ENCODE measurements at places on chromosomes 1 and 21. TPM values are rescaled to one million over a fixed set of nuclear protein-coding genes. Genes with fewer than 3 reads are reported as not detected.

ROR1 gene
- 15.8 TPM for total RNA-seq

DNA sequence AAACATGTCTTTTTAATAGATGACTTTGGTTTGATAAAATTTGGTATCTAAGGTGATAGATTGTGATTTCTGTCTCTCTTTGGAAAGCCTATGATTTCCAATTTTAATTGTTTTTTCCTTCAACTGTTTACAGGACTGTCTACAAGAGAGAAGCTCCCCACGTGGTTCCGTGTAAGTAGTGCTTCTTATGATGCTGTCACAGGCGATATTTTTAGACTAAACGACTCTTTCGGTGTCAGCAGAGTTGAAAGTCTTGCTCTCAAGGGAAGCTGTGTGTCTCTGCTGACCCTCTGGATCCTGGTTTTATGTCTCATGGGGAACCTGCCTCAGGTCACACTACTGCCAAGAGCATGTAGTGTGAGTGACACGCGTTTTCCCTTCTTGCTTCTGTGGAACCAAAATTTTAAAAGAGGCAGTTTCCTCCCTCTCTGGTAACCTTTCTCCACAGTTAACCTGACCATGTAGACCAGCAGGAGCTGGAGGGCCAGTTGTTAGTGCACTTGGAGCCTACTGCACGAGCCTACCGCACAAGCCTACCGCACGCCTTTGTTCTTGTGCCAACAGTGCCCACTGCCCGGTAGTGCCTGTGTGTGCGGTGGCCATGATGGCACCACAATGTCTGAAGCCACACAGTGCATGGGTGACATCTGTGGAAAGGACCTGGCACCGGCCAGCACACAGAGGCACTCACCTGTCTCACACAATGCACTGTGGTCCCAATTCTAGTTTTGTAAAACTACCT is 91.9 kb downstream of the PCBP3 start:
- DNase-seq, result no peak

NBPF6 gene
- not detected for total RNA-seq

GRCh38 chr21:35070436-35070835 is 21.3 kb upstream of the RUNX1 start:
- DNase-seq, result no peak

GRCh38 chr1:43870306-43870705 is 63.3 kb upstream of the ARTN start:
- no peak for DNase-seq

DNA sequence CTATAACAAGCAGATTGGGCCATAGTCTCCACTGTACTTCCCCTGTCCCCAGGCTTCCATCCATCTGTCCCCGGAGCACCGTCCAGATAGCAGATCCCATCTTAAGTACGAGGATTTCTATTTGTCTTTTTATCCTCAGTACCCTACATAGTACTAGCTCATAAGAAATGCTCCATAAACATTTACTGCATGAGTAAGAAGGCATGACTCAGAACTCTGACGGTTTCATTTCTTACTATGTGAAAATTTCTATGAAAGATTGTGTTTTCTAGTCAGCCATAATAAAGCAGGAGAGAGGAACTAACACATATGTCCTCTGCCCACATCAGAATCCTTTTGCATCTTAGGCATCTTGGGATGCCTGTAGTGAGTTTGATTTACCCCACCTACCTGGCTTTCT is 49.5 kb downstream of the CHD1L start:
- DNase-seq, result no peak

TPTE gene
- total RNA-seq, result not detected

GNAT2 gene
- not detected for total RNA-seq

- no peak for DNase-seq
Observed at GRCh38 chr1:163161841-163162240, 40.9 kb downstream of the RGS5 start.

DNA sequence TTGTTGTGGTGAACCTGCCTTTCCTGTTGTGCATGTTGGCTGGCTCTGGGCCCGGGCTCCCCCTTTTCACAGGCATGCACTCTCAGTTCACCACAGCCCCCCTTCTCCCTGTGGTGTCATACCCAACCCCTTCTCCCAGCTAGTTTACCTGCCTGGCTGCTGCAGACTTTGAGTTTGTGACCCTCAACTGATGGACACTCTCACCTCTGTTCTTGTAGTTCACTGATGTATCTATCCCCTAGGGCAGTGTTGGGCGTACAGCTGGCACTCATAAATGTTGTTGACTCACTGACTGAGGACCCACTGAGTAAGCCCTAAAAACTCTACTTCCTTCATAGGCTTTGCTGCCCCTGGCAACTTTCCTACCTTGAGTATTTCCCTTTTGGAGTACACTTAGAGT is 54.9 kb downstream of the WDR64 start:
- DNase-seq, result no peak

OXCT2 gene
- total RNA-seq, result 0.47 TPM

GRCh38 chr1:247865416-247865815 is 8.4 kb downstream of the TRIM58 start:
- DNase-seq, result no peak

GRCh38 chr1:78377356-78377928 is 113.3 kb upstream of the PTGFR start:
- DNase-seq, result no peak

FAM43B gene
- 0.38 TPM for total RNA-seq

KIRREL1 gene
- total RNA-seq, result 26.9 TPM

DNA sequence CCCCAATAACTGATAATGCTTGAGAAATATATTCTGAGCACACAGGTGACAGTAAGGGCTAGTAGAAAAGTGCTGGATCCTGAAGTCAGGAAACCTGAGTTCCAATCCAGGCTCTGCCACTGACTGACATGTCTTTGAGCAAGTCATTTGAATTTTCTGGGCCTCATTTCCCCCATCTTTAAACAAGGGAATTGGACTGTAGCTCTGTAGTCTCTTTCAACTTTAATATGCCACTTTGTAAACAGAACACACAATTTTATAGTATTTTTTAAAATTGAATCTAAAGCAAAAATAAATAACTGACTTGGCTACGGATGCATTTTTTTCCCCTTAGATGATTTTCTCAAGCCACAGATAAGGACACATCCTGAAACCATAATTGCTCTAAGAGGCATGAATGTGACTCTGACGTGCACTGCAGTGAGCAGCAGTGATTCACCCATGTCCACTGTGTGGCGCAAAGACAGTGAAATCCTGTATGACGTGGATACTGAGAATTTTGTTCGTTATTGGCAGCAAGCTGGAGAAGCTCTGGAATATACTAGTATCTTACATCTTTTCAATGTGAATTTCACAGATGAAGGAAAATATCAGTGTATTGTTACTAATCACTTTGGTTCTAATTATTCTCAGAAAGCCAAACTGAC is 37.0 kb downstream of the LRIG2 start:
- DNase-seq, result no peak

- DNase-seq, result no peak
Observed at GRCh38 chr1:179807291-179807690, 64.2 kb downstream of the FAM163A start.

CLCA2 gene
- total RNA-seq, result 0.62 TPM

DNA sequence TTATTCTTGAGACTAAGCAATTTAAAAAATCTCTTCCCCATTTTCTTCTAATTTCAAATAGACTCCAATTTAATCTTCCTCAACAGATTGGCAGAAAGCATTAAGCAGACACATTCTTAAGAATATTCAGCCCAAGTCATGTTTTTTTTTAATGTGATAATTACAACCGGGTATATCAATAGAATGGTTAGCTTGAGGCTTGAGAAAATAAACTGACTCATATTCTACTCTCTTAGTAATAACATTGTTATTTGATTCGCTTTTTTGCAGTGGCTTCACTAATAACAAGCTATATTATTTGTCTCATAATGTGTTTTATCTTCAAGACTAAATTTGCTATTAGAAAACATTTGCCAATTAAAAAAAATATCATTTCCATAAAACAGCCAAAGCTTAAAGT is 488.6 kb upstream of the RGS18 start:
- no peak for DNase-seq

DNA sequence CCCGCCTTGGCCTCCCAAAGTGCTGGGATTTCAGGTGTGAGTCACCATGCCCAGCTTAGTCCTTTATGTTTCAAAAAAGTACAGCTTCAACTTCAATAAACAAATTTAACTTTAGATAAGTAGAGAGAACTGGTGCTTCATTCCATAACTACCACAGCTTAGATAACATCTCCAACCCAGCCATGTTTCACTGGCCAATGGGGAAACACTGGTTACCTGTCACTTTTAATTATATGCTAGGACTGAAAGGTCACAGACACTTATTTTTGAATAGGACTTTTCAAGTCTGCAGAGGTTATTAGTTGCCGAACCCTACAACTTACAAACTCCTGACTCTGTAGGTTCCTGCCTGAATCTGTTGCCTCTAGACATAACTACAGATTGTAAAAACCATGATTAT is 56.5 kb upstream of the ST6GALNAC3 start:
- no peak for DNase-seq

MYOG gene
- not detected for total RNA-seq

CACHD1 gene
- 32.0 TPM for total RNA-seq

DNA sequence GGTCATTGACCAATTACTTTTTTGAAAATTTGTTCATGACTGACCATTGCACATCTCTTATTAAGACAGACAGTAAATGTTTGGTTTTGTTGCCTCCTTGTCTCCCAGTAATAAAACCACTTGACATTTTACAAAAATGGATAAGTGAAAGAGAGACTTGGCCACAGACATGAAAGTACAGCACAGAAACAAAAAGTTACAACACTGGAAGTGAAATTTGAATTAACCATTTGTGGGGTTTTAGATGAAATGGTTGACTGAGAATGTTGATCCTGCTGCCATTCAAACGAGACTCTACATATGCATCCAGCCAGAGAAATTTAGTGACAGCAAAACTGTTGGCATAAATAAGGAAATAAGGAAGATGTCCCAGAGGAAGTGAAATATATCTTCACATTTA is 79.3 kb upstream of the B3GALT2 start:
- no peak for DNase-seq

- DNase-seq, result no peak
Observed at GRCh38 chr1:201999625-202000238, 10.7 kb upstream of the ELF3 start.

DNA sequence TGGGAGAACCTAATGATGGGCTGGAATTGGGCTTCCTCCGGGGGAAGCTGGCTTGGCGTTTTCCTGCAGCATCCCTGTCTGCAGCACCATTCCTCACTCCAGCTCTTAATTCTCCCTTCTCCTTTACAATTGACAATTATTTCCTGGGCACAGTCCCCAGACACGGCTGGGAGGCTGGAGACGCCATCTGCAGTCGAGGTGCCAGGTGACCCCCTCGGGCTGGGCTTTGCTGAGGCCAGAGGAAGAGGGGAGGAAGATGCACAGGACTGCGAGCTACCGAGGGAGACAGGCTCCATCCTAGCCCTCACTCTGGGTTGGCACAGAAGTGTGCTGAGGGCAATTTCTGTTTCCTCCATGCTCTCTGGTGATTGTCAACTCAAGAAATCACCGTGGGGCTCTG is 453.8 kb downstream of the PTPRU start:
- DNase-seq, result no peak

DNA sequence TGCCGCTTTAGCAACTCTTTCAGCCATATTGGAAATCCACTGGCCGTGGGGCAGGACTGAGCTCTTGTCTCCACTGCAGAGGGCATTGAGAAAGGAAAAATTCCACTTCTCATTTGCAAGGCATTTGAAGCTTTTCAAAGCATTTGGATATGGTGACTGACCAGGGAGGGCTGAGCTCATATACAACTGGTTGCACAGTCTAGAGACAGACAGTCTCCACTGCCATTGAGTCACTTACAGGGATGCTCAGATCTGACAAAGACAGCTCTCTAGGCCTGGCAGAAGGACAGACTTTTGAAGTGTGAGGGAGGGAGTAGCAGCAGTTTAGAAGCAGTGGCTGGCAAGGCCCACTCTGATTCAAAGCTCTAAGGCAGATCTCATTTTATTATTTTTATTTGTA is 24.2 kb downstream of the NCF2 start:
- no peak for DNase-seq

Measured in lower lobe of right lung (tissue), 2 donors.